ENCODE measurements at places on chromosomes 2 and 18. TPM values are rescaled to one million over a fixed set of nuclear protein-coding genes. Genes with fewer than 3 reads are reported as not detected.

TMX3 gene
- total RNA-seq = 30.9 TPM

- peak overlapping the region; percentile 49 for H3K4me3 ChIP-seq
- no peaks in the 10 kb centered on the region for H3K27me3 ChIP-seq
- no peak for DNase-seq
- H3K36me3 ChIP-seq = no peaks in the 10 kb centered on the region
- peak overlapping the region; percentile 93 for H3K27ac ChIP-seq
Observed at GRCh38 chr2:42809819-42810120, 17.4 kb upstream of the HAAO start.

DNER gene
- not detected for total RNA-seq

- H3K4me1 ChIP-seq = no peaks in the 10 kb centered on the region
- no peak overlapping the region for H3K27ac ChIP-seq
- no peak overlapping the region for H3K4me3 ChIP-seq
- no peak for DNase-seq
Observed at GRCh38 chr2:189363559-189363958, 77.7 kb upstream of the WDR75 start.

GRCh38 chr2:39217192-39217550 is 26.6 kb downstream of the CDKL4 start:
- H3K4me3 ChIP-seq = no peak overlapping the region
- peaks cover 43% of the 10 kb centered on the region for H3K4me1 ChIP-seq
- no peak overlapping the region for H3K27ac ChIP-seq
- H3K27me3 ChIP-seq = no peaks in the 10 kb centered on the region

RUFY4 gene
- 0.78 TPM for total RNA-seq

DNA sequence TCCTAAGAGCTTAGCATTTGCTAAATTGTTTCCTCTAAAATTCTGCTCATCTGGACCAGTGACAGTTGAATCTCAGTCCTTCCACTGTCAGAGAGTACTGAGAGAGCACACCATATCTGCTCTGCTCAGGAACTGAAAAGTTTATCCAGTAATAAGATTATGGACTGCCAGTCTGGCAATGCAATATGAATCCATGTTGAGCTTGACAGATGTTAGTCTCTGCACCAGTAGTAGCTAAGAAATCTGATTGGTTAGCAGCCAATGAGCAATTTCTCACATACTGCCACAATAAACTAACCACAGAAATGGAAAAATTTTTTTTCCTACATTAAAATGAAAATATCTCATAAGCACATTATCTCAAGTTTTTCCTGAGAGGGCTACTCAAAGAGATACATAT is 2.3 kb downstream of the PRKD3 start:
- no peaks in the 10 kb centered on the region for H3K27me3 ChIP-seq
- H3K4me1 ChIP-seq = peaks cover 23% of the 10 kb centered on the region
- DNase-seq = no peak
- no peak overlapping the region for H3K4me3 ChIP-seq
- no peaks in the 10 kb centered on the region for H3K36me3 ChIP-seq

ALK gene
- not detected for total RNA-seq

GRCh38 chr2:190342611-190343010 is 778 bp upstream of the INPP1 start:
- H3K27me3 ChIP-seq = no peaks in the 10 kb centered on the region
- no peak for DNase-seq
- H3K36me3 ChIP-seq = no peaks in the 10 kb centered on the region
- no peak overlapping the region for H3K4me3 ChIP-seq
- no peak overlapping the region for H3K27ac ChIP-seq

DNA sequence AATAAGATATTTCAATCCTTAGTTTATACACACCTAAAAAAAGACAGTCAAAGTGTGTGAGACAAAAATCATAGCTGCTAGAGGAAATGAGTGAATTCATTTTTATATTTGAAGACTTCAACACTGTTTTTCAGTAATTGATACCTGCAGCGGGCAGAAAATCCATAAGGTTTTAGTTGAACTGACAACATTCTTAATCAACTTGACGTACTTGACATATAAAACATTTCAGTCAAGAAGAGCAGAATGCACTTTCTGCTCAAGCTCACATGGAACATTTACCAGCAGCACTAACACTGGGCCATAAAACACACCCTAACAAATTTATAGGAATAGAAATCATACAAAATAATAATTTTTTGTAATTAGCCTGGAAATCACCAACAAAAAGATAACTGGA is 959.6 kb upstream of the SOX11 start:
- H3K27me3 ChIP-seq = no peaks in the 10 kb centered on the region
- H3K4me1 ChIP-seq = no peaks in the 10 kb centered on the region
- no peak overlapping the region for H3K4me3 ChIP-seq
- DNase-seq = no peak
- no peaks in the 10 kb centered on the region for H3K36me3 ChIP-seq
- H3K27ac ChIP-seq = no peak overlapping the region

RESP18 gene
- not detected for total RNA-seq

CLEC4F gene
- total RNA-seq = not detected

SCN9A gene
- total RNA-seq = 0.17 TPM

EGR4 gene
- total RNA-seq = 0.17 TPM

Measured in CD4-positive, alpha-beta T cell (primary cell).